Hypothalamus (tissue), 51 donors: ENCODE measurements at places on chromosomes 4 and X.

GRCh38 chr4:121952290-121952689, 430 bp upstream of the TRPC3 start:
- DNase-seq = no peak

DNA sequence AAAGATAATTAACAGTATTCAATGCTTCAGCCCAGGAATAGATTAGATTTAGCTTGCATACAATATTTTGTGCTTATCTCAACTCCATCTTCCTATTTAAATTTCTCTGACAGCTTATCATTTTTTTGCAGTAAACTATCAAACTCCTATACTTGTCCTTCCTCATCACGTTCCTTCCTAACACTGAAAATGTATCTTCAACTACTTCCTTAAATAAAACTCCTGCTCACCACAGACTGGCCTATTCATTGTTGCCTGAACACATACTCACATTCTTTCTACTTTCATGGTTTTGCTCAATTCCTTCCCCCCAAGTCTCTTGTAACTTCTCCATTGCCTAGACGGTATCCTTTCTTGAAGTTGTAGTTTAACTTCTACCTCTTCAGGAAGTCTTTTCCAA, 28.5 kb upstream of the PTPN13 start:
- no peak for DNase-seq

GRCh38 chr4:168496834-168497233, at the start of gene PALLD:
TSS of gene PALLD (plus strand) at chr4:168497052.
- no peak for DNase-seq

GRCh38 chr4:55027596-55027995, 97.8 kb downstream of the KDR start:
- no peak for DNase-seq

GRCh38 chr4:95898226-95898625, 58.3 kb downstream of the PDHA2 start:
- no peak for DNase-seq

GRCh38 chrX:10208281-10208856, 51.6 kb downstream of the CLCN4 start:
- no peak for DNase-seq

GRCh38 chr4:153523164-153523796, 57.1 kb downstream of the TMEM131L start:
- no peak for DNase-seq

- no peak for DNase-seq
Observed at GRCh38 chr4:40584517-40585141, 45.0 kb downstream of the RBM47 start.

GRCh38 chrX:49166914-49167739, 4.6 kb downstream of the MAGIX start:
- DNase-seq = peak; percentile 9

GRCh38 chr4:128665514-128665913, 144.0 kb upstream of the JADE1 start:
- DNase-seq = no peak

DNA sequence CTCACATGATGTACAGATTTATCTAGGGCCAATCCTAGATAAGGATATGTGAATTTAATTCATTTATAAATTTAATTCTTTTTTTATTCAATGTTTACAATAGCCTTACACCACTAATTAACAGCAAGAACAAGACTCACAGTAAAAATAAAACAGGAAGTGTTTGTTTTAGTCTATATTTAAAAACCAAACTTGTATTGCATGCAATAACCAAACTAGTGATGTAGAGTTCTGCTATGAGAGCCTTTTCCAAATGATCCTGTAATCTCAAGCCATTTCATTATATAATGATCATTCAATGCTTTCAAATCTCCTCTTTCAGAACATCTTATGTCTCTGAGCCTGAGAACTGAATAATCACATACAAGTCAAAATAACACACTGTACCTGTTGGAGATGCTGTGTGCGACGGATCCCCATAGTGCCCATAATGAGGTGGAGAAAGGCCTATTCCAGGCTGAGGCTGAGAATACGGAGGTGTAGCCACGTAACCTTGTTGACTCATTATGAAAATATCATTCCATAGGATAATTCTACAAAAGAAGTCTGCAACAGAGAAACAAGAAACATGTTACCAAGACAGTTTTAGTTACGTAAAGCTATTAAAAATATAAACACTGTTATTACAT, 2.6 kb downstream of the SEC24D start:
- DNase-seq = no peak

GRCh38 chrX:55484948-55485347, 4.7 kb downstream of the USP51 start:
- no peak for DNase-seq

DNA sequence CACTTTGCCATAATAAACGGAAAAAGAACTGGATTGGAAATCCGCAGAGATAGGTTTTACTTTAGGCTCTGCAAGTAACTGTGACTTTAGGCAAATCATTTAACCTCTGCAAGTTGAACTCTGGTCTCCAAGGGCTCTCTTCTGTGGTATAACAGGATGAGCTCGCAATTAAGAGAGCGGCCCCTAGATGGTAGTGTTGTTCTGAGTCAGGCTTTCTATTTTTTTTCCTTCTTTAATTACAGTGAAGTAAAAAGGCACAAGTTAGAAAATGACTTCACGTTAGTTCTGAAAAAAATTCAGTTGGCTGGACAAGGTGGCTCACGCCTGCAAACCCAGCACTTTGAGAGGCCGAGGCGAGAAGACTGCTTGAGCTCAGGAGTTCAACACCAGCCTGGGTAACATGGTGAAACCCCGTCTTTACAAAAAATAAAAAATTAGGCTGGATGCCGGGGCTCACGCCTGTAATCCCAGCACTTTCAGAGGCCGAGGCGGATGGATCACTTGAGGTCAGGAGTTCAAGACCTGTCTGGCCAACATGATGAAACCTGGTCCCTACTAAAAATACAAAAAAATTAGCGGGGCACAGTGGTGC, 18.0 kb downstream of the RPS3A start:
- peak; percentile 5 for DNase-seq

DNA sequence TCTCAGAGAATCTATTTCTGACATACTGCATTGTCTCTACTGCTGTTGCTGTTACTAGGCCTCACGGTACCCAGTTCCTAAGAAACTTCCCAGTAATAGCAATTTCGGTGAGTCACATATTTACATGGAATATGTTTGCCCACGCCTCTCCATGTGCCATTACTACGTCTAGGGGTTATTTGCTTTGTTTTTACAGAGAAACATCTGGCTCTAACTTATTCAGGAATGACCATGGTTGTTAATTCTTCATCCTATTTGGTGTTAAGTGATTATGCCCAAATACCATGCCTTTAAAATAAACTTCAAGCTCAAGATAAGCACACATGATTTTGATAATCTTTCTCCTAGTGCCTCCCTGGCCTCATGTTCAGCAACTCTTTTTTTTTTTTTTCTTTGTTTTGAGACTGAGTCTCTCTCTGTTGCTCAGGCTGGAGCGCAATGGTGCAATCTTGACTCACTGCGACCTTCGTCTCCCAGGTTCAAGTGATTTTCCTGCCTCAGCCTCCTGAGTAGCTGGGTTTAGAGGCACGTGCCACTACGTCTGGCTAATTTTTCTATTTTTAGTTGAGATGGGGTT, 101.0 kb upstream of the HS3ST1 start:
- DNase-seq = no peak

DNA sequence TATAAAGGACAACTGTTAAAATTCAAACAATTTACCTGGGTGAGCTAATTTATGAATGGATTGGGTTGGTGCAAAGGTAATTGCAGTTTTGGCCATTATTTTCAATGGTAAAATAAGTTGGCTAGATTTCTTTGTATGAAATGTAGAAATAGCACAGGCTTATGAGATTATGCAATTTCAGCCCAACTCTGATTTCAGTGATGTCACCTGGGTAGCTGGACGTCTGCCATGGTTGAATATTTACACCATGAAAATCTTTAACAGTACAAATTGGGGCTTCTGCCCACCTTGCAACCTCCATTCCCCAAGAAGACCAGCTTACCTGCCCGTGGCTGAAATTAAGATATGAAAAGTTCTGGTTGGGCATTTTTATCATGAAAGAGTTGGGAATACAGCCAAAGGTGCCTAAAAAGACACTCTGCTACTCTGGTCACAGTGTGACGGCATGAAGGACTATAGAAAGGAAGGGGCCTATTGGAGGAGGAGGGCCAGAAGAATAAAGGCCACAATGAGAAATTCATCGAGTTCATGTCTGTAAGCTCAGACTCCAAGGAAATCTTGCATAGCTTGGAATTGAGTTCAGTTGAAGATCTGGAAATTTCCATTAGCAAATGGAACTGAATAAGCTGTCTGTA, 29.7 kb downstream of the EGF start:
- DNase-seq = no peak

- no peak for DNase-seq
Observed at GRCh38 chr4:40377512-40378365, 42.6 kb downstream of the CHRNA9 start.

GRCh38 chr4:172547724-172548123, 620.9 kb upstream of the GALNT7 start:
- no peak for DNase-seq

- no peak for DNase-seq
Observed at GRCh38 chrX:98523521-98523920, 1639.8 kb downstream of the RPA4 start.

DNA sequence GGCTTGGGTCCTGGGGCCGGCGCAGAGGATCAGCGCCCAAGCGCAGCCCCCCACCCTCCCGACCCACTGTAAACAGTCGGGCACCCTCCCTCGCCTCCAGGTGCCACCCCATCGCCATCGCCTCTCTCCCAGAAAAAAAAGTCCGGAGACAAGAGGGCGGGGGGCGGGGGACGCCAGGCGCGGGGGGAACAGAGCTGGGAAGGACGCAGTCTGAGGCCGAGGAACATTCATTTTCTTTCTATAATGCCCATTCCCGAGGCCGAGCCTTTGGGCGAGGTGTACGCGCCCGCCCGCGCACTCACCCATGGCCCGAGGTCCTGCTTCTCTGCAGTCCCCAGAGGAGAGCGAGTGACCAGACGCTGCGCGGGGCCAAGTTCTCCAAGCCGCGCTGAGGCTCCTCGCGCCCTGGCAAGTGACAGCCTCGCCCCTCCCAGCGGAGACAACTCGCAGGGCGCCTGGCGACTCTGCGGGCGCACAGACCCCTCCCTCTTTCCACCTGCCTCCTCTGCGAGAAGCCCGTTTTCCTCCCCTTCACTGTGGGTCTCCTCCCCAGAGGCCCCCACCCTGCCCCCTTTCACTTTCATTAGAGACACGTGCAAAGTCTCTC, 63.5 kb upstream of the WDR17 start:
- peak; percentile 23 for DNase-seq

- DNase-seq = no peak
Observed at GRCh38 chrX:5086388-5086787, 1142.3 kb downstream of the NLGN4X start.

- DNase-seq = no peak
Observed at GRCh38 chr4:22897520-22898108, 204.9 kb downstream of the GBA3 start.

- DNase-seq = no peak
Observed at GRCh38 chr4:27198246-27198645, 337.6 kb downstream of the STIM2 start.

DNA sequence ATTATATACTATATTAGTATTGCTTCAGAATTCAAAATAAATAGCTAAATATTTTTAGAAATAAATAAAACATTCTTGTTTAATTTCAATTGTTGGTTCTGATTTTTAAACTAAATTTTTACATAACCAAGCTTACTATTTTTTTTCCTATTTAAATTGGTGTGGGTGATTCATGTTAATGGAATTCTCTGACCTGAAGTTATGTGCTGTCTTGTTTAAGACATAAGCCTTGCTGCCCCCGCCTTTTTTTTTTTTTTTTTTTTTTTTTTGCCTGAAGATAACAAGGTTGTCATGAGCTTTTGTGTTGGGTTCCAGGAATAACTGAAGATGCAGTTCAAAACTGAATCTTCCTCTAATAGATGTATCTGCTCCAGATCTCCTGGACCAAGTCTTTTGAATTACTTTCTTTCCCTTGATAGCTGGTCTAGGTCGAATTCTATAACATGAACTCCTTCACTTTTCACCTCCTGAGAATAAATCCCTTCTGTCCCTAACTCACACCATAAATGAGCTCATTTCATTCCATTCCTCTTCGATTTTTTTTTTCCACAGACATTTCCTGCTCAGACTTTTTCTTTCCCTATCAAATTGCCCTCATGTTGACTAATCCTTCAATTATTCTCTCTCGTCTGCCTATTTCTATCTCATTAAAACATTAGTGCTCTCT, 261.5 kb upstream of the FTHL17 start:
- no peak for DNase-seq

- DNase-seq = no peak
Observed at GRCh38 chrX:69126642-69127041, 38.6 kb downstream of the PJA1 start.

GRCh38 chrX:129945131-129945530, 37.3 kb upstream of the BCORL1 start:
- no peak for DNase-seq

GRCh38 chr4:147102596-147102995, 156.9 kb upstream of the TTC29 start:
- DNase-seq = no peak

GRCh38 chrX:125340490-125340889, 20.8 kb downstream of the TEX13C start:
- DNase-seq = no peak
